NCI-H69 (cell line): ENCODE measurements at places on chromosomes 16 and 17.

- no peak for DNase-seq
These were observed 7.4 kb downstream of the RNF112 start for GRCh38 chr17:19418251-19418992.

- DNase-seq = no peak
These were observed 190.9 kb downstream of the RAB11FIP4 start for GRCh38 chr17:31582151-31582907.

- peak; percentile 25 for DNase-seq
These were observed 6.2 kb upstream of the ELAC2 start for GRCh38 chr17:13024016-13024415.

- no peak for DNase-seq
These were observed 137.0 kb upstream of the PMFBP1 start for GRCh38 chr16:72309001-72309400.

DNA sequence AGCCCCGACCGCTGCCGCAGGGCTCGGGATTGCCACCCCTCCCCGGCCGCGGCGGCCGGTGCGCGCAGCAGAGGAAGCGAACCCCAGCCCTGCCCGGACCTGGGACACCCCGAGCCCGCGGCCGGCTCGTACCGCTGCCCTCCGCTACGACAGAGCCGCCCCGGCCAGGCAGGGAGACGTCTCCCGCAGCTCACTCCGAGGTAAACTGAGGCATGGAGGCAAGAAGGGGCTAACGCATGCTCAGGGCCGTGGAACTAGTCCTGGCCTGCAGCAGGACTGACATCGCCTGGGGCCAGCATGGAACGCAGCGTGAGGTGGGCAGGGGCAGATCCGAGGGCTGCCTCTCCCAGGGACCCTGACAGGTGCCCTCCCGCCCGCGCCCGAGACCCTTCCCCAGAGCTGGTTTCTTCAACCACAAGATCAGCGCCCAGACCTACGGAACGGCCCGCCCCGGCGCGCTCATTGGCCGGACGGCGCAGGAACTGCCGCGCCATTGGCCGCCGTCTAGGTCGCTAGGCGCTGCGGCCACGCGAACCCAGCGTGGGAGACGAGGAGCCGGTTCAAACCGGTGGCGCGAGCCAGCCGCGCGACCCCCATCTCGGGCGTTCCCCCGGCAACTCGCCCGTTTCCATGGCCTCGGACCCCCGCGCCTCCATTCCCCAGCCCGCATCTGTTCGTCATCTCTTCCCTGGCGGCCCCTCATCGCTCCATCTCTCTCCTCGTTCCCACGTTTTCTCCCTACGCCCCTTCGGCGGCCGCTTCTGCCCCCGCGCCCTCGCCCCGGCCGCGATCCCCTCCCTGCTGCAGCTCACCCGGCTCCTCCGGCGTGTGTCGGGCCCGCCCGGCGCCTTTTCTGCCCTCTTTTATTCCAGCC lies at the start of gene SLC43A2:
Gene SLC43A2, minus strand, starts transcription at position 853 of the 874 bp plus-strand sequence. CDS start 960 bp downstream, outside the sequence.
- peak; percentile 93 for DNase-seq

- no peak for DNase-seq
These were observed 37.2 kb downstream of the CCDC42 start for GRCh38 chr17:8707332-8708024.

- no peak for DNase-seq
These were observed 30.8 kb downstream of the CDIP1 start for GRCh38 chr16:4507588-4508345.

DNA sequence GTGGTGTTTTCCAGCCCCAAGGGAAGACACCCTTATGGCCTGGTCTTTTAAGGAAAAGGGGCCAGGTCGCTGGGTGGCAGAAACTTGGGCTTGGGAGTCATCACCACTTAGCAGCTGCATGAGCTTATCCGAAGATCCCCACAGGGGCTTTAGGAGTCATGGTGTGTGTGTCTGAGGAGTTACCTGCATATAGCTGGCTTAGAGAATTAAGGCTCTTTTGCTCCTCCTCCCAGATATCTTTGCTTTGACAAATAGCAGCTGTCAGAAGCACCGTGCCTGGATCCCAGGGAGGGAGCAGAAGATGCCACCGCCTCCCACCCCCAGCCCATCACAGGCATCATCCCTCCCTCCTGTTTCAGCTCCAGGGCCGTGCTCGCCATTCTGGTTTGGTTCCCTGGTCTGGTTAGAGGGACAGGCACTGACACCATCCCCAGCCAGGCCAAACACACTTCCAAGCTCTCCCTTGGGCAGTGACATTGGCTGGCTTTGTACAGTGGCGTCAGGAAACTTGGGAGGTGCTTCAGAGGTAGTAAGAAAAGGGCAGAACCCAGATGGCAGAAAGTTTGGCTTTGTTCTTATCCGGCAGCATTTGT lies 17.4 kb downstream of the LDHD start:
- no peak for DNase-seq

GRCh38 chr17:60538726-60539125 lies 12.7 kb upstream of the APPBP2 start:
- no peak for DNase-seq

DNA sequence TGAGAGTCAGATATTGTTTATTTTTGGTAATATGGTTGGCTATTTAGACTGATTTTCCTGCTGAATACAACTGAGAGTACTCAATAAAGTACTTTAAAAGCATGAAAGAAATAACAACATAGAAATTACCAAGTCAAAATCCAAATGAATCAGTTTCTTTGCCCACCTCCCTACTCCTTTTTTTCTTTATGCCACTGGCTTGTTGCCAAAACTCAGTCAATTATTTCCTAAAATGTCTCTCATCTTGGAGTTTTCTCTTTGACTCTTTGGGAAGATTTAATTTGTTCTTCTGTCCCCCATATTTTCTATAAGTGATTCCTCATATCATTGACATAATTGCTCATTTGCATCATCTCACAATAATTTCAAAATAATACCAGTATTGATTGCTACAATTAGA lies 2.6 kb upstream of the OMG start:
- peak; percentile 61 for DNase-seq

GRCh38 chr16:82750068-82750467 lies 123.3 kb downstream of the CDH13 start:
- DNase-seq = peak; percentile 37

DNA sequence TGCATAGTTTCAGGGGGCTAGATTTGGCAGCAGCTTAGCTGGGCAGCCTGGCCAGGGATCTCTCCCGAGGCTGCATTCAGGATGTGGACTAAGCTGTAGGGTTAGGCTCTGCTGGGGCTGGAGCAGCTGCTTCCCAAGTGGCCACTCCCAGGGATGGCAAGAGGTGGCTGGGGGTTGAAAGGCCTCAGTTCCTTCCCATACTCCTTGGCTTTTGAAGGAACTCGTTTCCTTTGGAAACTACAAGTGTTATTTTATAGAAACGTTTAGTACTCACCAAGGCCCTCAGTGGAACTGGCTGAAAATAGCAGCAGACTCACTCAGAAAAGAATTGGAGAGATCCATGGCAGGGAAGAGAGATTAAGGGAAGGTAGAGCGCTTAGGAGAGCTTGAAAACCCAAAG lies 76.4 kb downstream of the WWP2 start:
- no peak for DNase-seq

DNA sequence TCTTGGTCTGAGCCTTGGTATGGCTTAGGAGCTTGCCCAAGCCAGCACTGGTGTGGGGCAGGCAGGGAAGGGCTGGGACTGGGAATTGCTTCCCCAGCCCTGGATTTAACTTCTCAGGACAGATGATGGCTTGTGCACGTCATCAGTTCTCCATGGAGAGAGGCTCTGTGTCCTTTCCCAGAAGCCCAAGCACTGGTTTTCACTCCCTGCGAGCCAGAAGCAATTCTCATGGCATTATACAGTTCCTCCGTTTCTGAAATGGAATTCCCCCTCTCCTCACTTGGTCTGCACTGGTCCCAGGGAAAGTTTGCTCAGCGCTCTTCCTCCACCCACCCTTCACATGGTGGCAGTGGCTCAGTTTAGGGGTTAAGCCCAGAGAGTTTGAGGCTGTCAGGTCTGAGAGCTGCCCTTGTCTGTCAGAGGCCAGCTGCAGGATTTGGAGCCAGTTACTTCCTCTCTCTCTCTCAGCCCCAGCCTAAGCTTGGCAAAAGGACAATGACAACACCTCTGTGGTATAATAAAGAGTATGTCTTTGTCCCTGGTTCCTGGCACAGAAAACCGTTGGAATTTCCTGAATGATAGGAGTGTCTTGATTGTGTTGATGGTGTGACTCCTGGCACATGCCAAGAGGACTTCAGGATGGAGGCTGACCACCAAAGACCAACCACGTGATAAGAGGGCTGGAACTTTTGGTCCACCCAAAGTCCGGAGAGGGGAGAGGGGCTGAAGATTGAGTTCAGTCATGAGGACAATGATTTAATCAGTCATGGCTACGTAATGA lies 219.6 kb upstream of the TNRC6C start:
- DNase-seq = no peak

- DNase-seq = peak; percentile 51
These were observed 40.8 kb downstream of the YPEL2 start for GRCh38 chr17:59372138-59372751.

DNA sequence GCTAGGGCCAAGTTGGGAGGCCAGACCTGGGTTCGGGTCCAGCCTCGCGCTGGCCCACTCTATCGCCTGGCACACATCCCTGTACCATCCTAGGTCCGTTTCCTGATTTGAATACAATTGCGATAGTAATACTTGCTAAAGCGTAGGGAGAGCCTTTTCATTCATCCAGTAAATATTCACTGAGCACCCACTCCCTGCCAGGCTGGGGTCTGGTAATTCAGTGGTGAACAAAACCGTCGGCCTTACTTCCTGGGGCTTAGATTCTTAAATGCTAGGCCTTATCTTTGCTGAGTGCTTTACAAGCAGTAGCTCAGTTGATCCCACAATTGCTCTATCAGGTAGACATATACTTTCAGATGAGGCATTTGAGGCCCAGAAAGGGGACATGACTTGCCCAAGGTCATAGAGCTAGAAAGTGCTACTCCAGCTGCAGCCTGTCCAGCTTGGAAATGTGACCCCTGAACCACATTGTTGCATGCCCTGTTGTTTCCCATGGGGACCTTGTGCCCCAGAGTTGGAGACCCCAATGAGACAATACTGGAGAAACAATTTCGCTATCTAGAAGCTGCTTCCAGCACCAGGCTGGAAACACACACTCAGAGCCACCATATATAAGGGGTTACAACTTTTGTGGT lies 691 bp downstream of the USB1 start:
- no peak for DNase-seq

DNA sequence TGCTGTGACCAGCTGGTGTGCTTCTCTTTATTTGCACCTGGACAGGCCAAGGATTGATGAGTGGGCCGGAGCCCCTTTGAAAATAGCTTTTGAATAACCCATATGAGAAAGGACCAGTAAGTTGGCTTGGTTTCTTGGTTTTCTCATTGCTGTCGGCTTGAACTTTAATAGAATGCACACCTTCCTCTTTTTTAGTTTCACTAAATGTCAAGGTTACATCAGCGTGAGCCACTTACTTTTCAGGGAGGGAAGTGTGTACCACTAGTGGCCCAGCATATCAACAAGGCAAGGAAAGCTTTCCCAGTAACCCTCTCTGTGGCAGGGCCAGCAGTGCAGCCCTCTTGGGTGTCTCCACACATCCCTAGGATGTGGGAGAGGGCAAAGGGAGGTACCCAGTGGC lies 433.3 kb downstream of the CA10 start:
- no peak for DNase-seq

DNA sequence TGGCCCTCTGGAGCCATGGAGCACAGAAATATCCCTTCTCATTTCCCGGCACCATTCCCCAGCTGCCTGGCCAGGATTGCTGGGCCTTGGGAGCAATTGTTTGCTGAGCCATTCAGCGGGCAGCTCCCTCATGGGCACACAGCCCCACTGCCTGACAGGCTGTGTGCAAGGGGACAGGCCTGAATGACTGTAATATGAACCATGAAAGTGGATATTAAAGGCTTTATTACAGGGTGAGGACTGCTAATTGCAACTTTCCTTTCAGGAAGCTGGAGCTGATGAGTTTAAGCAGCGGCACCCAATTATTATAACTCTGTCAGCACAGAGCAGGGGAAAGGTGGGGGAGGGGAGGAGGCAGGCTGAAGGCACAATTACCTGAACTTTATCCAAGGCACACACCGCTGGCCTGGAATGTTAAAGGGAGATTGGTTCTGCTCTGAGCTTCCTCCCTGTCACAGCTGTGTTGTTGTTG lies 159.8 kb upstream of the SDK2 start:
- peak; percentile 96 for DNase-seq

GRCh38 chr17:50201276-50201854 lies at the start of gene COL1A1:
TSS of gene COL1A1 (minus strand) at chr17:50201631. CDS start at chr17:50201513, 118 bp downstream.
- DNase-seq = no peak

DNA sequence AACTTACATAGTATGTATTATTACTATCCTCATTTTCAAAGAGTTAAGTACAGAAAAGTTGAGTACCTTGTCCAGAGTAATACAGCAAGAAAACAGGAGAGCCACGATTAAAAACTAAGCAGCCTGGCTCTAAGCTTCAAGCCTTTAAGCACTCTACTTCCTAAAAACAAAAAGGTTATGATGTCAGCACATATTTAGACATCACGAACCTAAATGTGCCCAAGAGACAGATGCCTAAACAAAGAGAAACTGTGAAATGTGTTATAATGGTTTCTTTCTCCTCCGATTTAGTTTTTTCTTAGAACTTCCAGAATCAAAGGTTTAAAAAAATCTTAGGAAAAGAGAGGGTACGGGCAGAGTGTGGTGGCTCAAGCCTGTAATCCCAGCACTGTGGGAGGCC lies 151.0 kb downstream of the VPS53 start:
- no peak for DNase-seq

GRCh38 chr16:15034266-15035162 lies 21.4 kb downstream of the NTAN1 start:
- no peak for DNase-seq

- no peak for DNase-seq
These were observed 117.7 kb downstream of the USP22 start for GRCh38 chr17:20925091-20925490.

DNA sequence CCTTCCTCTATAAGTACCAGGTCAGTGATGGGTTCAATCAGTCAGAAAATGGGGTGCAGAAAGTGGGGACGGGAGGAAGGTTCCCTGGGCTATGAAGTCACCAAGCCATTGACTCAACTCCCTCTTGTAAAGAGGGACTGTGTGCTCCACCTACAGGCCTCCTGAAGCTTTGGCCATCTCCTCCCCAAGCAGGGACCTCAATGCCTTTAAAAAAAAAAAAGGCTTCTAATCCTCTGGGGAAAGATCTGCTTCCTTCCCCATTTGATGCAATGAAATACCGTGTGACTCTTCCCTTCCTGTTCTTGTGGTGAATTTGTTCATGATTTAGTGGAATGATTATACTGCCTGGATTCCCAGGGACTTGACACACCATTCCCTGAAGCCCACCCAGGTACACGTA lies 30.8 kb downstream of the VWA3A start:
- DNase-seq = no peak

DNA sequence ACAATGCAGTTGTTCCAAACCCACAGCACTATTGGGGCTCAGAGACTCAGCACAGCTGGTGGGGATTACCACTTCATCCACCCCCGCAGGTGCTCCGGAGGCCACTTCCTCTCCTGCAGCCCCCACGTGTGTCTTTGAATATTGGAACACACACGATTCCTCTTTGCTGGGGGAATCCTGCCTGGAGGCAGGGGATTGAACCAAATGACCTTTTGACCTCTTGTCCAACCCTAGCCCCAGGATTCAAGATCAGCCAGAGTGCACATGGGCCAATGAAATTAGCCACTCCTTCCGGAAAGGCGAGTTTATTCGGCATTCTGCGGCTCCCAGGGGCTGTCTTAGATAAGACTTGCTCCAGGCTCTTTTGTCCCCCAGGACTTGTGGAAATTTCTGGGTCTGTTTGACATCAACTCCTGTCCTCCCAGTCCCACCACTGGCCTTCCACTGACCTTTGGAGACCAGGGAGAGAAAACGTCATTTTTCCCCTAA lies 350.2 kb downstream of the FOXL1 start:
- no peak for DNase-seq

- no peak for DNase-seq
These were observed 225.4 kb downstream of the IRF8 start for GRCh38 chr16:86124321-86124720.
